ENCODE measurements at places on chromosomes 6 and 20.

GRCh38 chr6:149076355-149076734 is 241.2 kb upstream of the TAB2 start:
- no peak for DNase-seq

DNA sequence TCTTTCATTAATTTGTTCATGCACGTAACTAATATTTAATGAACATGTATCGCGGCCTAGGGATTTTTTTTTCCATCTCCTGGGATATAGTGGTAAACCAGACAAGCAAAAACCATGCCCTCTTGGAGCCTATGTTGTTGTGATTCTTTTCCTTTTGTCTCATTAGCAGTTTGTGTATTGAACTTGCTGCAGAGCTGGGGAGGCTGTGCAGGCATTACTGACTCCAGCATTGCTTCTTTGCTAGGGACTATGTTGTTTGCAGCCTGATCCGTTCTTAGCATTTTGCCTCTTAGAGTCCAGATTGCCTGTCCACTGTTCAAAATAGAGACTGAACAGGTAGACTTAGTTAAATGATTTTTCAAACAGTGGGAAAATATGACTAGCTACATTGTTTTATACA is 9.7 kb downstream of the SCAF8 start:
- no peak for DNase-seq

DNA sequence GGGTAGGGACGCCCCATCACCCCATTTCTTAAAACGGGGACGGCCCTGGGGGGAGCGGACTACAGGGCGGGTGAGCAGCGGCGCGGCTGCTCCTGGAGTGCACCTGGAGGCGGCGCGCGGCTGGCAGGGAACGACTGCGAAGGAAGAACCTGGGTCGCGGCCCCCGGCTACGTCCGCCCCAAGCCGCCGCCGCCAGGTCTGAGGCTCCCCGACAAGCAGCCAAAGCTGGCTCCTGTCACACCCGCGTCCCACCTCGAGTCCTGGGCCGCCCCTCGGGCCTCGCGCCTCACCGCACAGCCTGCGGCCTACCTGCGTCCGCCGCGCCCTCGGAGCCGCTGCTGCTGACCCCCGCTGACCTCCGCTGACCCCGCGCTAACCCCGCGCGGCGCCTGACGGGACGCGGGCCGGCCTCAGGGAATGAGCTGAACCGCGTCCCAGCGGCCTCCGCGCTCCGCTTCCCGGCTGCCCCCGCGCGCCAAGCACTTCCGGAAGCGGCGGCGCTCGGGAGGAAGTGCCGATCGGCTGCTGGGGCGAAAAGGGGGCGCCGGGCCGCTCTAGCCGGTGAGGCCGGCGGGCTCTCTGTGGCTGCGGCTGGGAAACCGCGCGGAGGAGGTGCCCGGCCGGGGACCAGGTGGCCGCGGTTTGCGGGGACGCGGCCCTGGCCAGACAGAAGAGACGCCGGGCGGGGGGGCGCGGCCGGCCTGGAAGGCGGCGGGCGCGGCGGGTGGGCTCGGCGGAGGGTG is at the start of the genes ARFRP1 and ZGPAT:
Gene ARFRP1 (minus strand): TSS at position 419 of the 743 bp plus-strand sequence. CDS start 885 bp downstream, outside the sequence.
Gene ZGPAT (plus strand): TSS at position 482 of the 743 bp plus-strand sequence. CDS start 542 bp downstream, outside the sequence.
- no peak for DNase-seq

- no peak for DNase-seq
Measured at GRCh38 chr20:48156521-48156920, 371.2 kb upstream of the SULF2 start.

DNA sequence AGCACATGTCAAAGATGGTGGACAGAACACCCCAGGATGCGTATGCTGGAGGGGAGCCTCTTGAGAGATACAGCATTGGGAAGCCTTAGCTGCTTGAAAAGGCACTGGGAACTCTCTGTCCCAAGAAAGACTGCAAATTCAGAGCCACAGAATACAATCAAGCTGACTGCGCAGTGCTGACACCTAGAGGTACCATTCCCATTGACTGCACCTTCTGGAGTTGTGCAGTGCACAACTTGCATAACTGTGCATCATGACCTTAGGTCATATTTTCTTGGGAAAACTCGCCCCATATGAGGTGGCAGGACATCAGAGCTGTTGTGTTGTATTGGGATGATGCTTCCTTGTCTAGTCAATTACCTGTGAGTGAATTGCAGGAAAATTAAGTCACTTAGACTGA is 646.5 kb upstream of the NOX3 start:
- DNase-seq: no peak

DNA sequence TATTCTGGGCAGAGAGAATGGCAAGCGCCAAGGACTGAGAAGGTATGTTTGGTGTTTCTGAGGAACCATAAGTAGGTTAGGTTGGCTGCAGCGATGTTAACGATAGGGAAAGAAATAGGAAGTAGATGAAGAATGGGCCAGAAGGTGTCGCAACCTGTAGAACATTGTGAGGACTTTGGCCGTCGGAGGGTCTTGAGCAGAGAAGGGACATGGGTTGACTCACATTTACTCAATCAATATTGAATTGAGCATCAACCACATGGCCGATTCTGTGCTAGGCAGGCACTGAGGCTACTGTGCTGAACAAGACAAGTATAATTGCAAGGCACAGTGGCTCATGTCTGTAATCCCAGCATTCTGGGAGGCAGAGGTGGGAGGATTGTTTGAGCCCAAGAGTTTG is 26.8 kb upstream of the RPN2 start:
- no peak for DNase-seq

DNA sequence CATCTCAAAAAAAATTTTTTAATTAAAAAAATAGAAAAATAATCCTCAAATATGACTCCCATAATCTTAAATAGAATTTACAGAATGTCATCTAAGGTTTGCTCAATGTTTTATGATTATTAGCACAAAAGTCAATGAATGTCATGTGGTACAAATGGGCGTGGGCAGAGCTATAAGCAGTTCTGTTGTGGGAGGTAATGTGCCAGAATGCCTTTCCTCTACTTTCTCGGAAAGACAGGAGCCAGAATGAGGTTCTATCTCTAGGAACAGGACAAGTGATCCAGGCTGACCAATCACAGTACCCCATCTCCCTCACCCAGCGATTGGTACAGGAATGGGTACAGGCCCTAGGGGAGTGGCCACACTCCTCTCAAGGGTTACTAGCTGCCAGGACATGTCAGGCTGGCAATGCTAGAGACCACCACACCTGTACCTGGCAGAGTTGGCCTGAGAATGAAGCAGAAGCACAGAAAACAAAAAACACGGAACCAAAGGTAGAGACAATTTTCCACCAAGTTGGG is 15.1 kb downstream of the RALGAPA2 start:
- no peak for DNase-seq

- DNase-seq: no peak
Measured at GRCh38 chr6:44316481-44316880, 3.3 kb upstream of the AARS2 start.

GRCh38 chr6:2244261-2245102 is 923 bp downstream of the GMDS start:
- DNase-seq: no peak

- no peak for DNase-seq
Measured at GRCh38 chr6:40444811-40445210, 142.4 kb downstream of the LRFN2 start.

- no peak for DNase-seq
Measured at GRCh38 chr6:136918706-136919105, 3.4 kb upstream of the SLC35D3 start.

GRCh38 chr6:16651871-16652270 is 109.4 kb downstream of the ATXN1 start:
- DNase-seq: no peak

DNA sequence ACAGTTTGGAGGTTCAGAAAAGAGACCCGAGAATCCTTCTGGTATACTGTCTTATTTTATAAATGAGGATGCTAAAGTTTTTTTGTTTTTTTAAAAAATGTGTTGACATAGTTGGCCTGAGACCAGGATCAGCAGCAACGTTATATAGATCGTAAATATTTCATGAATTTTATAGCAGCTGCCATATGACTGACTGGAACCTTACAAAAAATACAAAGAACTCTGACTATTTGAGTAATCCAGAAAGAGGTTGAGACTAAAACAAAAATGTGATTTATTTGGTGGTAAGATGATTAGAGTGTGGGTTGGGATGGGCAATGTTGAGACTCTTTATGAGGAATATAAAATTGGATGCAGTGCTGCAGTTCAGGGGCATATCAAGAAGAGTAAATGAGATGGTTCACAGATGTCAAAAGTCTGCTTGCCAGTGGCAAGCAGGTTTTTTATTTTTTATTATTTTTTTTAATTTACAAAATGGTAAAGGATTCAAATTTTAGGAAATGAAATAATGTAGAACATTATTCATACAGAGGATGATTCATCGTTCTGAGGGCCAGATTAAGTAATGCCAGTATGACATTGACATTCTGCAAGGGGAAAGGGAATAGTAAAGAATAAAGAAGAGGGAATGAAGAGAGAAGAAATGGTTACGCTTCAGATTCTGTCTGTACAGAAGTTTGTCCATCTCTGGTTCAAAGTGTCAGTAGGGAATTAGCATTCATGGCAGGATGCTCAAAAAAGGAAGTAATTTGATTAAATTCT is 58.5 kb downstream of the SCAF8 start:
- no peak for DNase-seq

DNA sequence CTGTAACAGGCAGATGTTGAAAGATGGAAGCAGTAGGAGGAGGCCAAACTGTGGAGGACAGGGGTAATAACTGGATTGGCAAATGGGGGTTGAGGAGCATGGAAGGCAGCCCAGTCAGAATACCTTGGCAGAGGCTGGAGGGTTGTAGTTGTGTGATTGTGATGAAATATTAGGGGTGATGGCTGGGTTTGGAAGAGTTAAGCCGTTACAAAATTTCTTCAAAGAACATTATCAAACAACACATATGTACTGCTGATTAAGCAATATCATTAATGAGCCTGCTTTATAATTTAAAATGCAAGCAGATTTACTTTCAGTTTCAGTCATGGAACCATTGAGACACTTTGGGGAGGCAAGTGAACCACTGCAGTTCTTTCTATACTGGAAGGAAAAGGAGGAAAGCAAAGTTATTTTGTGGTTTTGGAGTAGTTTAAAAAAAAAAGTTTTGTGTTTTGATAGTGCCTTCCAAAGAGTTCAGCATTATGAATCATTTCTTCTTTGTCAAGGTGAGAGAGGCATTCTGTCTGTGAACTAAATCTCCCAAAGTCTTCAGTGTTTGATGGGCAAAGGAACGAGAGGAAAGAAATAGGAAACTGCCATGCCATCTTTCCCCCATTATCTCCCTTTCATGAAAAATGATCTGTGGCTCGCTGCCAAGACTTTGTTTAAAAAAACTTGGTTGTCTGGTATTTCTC is 20.7 kb downstream of the FOXO3 start:
- DNase-seq: no peak

DNA sequence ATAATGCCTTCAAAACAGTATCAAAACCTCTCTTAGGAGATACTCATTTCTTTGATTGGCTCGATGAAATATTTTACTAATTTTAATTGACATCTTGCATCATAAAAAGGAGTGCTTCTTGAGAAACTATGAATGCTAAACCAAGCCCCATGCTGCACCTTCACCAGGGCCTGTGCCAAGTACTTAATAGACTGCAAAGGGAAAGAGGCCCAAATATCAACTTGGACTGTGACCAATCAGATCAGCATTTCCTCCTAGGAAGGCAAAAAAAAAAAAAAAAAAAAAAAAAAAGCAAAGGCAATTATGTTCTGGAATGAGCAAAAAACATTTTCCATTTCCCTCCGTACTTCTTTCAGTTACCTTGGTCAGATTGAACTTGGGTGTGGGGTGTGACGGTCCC is 253.0 kb upstream of the SOX4 start:
- DNase-seq: no peak

DNA sequence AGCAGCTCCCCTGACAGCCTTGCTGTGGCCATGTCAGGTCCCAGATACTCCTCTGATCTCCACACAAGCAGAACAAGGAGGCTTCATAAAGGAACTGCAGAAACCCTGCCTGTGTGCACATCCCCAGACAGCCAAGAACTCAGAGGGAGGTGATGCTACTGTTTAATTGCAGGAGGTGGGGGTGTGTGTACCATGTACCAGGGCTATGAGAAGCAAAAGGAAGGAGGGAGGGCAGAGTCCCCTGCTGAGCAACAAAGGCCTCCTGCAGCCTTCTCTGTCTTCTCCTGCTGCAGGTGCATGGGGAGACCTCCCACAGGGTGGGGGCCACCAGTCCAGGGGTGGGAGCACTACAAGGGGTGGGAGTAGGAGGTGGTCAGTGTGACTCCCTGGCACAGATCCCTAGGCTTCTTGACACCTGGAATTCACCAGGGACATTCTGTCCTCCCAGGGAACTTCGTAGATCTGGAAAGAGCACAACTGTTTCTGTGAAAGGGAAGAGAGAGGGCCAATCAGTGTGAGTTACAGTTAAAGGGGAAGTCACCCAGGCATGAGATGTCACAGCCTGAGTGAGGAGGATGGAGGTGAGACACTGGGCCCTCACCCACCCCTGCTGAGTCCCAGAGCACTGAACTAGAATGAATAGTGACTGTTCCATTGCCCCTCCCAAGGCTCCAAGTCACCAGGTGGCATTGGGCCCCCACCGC is 2.8 kb downstream of the CST2 start:
- DNase-seq: no peak

DNA sequence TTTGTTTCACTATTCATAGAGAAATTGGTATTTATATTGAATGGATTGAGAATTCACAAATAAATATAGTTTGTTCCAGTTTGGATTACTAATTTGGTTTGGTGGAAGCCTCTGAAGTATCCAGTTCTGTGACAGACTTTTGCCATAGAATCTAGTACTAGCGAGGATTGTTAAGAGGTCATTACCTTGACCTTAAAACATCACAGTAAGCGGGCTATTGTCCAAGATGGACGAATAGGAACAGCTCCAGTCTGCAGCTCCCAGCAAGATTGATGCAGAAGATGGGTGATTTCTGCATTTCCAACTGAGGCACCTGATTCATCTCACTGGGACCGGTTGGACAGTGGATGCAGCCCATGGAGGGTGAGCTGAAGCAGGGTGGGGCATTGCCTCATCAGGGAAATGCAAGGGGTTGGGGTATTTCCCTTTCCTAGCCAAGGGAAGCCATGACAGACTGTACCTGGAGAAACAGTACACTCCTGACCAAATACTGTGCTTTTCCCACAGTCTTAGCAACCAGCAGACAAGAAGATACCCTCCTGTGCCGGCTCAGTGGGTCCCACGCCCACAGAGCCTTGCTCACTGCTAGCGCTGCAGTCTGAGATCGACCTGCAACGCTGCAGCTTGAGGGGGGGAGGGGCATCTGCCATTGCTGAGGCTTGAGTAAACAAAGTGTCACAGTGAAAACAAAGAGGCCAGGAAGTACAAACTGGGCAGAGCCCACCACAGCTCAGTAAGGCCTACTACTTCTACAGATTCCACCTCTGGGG is 66.4 kb upstream of the NEDD9 start:
- DNase-seq: no peak

- no peak for DNase-seq
Measured at GRCh38 chr6:30861257-30862048, 22.9 kb upstream of the DDR1 start.

GRCh38 chr6:1759870-1760269 is 150.2 kb downstream of the FOXC1 start:
- no peak for DNase-seq

DNA sequence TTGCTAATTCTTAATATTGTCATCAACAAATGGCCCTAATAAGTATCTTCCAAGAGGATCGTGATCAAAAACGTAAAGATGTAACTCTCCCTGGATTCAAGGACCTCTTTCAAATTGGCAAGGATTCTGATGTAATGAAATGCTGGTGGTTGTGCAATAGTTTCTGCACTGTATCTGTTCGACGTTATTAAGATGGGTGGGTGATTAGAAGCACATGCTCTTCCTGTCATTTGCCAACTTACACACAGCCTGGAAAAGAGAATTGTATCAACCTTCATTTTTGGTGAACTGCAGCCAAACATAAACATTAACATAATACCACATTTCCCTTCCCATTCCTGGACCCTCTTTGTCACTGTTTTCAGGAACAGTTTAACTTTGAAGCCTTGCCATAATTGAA is 9.8 kb downstream of the FOXQ1 start:
- no peak for DNase-seq

GRCh38 chr6:11132194-11132888 is 20.8 kb upstream of the ERVFRD-1 start:
- no peak for DNase-seq

All from Panc1 (cell line).